ENCODE measurements at places on chromosomes 7 and 10.

DNA sequence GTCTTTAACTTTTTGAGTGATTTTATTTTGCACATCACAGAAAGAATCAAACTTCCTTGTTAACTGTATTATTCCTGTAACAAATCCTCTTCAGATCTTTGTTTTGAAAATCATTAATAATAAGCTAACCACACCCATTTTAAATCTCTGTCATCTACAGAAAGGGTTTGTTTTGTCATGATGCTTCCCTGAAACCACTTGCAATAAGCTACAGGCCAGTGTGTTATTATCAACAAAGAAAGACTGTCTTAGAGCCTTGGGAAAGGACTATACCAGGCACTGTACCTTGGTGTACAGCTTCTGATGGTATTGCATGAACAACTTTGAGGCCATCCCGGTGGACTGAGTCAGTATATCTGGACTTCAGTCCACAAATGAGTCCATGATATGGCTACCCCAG is 145.3 kb upstream of the FAM3C start:
- DNase-seq: no peak

DNA sequence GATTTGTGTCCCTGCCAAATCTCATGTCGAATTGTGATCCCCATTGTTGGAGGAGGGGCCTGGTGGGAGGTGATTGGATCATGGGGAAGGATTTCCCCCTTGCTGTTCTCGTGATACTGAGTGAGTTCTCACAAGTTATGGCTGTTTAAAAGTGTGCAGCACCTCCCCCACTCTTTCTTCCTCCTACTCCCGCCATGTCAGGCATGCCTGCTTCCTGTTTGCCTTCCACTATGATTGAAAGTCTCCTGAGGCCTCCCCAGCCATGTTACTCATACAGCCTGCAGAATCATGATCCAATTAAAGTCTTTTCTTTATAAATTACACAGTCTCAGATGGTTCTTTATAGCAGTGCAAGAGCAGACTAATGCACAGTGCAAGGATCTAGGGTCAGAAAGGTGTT is 75.4 kb downstream of the CALD1 start:
- peak; percentile 52 for DNase-seq

- DNase-seq: no peak
Measured at GRCh38 chr7:42590771-42591310, 321.0 kb downstream of the C7orf25 start.

GRCh38 chr10:14698829-14699170 is 75.9 kb downstream of the FAM107B start:
- no peak for DNase-seq
